Stimulated activated CD8-positive, alpha-beta memory T cell treated with anti-CD3 and anti-CD28 coated beads, Interleukin-7, amount 100 ng/mL, for 48 hours (primary cell): ENCODE measurements at places on chromosomes 7 and 10.

GRCh38 chr7:117114272-117114671, 161.0 kb downstream of the ST7 start:
- no peak for DNase-seq

DNA sequence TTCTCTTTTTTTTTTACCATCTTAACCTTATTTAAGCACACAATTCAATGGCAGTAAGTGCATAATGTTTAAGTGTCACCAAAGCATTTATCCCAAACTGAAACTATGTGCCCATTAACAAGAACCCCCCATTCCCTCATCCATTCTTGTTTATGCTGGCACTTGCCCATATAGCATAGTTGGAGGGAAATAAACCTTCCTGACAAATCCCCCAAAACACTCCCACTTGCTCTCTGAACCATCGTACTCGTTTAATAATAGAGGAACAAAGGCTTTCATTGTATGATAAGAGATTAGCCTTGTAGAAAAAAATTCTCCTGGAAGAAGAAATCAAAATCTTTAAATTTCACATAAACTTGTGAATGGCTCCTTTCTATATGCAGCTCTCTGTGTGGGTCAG, 26.4 kb upstream of the KCNMA1 start:
- no peak for DNase-seq

- no peak for DNase-seq
These were observed 10.7 kb downstream of the EPHA1 start for GRCh38 chr7:143397710-143398530.

GRCh38 chr7:88395715-88396114, 89.0 kb upstream of the STEAP4 start:
- no peak for DNase-seq

GRCh38 chr10:111199587-111199986, 122.8 kb downstream of the ADRA2A start:
- no peak for DNase-seq
